Effector memory CD4-positive, alpha-beta T cell (primary cell): ENCODE measurements at places on chromosomes 13 and 19.

DNA sequence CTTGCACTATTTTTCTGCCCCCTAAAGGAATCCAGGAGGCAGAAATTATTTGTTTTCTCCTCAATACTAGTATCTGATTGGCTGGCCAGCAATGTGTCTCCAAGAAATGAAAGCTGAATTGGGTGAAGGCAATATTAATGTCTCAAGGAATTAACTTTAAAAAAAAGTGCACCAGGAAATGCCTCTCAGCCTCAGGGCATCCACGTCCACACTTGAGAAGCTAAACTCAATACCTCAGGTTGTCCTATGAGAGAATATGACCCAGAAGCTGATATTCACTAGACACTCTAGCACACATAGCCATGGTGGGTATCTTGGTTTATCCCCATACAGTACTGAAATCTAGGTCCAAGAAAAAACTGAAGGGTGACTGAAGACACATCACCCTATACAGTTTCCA is 2.1 kb downstream of the ZNF91 start:
- no peak for DNase-seq

GRCh38 chr13:42485272-42485671 is 88.7 kb upstream of the TNFSF11 start:
- DNase-seq: no peak

GRCh38 chr19:4267101-4267900 is 11.8 kb upstream of the SHD start:
- peak; percentile 43 for DNase-seq

DNA sequence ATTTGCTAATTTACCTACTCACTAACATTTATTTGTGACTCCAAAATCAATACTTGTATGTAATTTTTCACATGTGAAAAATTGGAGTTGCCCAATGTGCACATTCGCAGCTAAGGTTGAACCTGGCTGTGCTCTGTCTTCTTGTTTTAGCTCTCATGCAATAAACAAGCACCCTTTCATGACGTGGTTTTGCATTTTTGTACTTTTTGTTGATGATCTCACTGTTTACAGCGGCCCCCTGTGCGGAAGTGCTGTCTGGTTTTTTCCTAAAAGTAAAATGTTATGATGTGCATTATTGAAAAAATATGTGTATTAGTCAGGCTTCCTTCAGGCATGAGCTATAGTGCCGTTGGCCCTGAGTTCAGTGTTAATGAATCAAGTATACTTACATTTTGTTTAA is 18.1 kb downstream of the DGKH start:
- no peak for DNase-seq
